ENCODE measurements at places on chromosomes 1 and 21.

- DNase-seq, result peak; percentile 62
Measured at GRCh38 chr1:156129687-156130577, 15.4 kb downstream of the LMNA start.

DNA sequence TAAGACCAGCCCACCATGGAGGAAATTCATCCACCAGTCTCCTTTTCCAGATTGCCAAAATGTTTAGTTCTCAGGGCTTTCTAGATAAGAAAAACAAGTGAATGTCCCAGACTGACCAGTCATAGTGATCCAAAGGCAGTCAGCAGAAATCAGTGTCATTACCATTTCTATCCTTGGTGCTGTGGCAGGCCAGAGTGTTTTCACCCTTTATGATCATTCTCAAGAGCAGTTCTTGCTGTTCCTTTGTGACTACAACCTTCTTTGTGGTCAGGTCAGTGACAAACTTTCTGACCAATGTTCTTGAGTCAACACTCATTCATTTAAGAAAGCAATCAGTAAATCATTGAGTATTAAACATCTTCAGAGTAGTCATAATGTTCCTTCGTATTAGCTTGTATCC lies 7.3 kb upstream of the DHCR24 start:
- DNase-seq, result no peak

DNA sequence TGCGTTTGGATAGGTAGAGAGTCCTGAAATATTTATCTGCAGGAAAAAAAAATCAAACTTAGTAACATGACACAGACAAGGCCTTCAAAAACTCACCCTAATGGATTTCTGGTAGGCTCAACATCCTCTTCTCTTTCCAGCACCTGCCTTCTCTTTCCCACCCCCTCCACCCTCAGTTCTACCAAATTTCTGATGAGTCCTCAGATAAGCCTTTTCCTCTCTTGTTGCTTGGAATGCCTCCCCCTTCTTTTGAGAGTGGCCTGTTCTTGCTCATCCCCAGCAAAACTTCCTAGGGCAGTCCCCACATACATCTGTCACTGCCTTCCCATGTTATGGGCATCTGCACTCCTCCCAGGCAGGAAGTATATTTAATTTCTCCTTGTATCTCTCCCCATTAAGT lies 7.6 kb upstream of the LBR start:
- DNase-seq, result no peak

DNA sequence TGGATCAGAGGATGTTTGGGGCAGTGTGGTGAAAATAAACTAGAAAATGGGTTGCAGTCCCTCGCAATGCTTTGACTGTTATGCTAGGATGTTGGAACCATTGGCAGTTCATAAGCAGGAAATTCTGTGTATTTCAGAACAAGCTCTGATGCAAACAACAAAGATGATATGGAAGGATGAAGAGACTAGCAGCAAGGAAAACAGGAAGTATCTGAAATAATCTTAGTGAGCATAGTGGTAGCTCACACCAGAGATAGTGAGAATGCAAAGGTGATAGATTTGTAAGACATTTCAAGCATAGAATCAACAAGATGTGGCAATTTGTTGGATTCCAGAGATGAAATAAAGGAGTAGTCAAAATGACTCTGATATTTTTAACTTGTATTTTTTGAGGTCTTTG lies 11.1 kb upstream of the RCC1 start:
- no peak for DNase-seq

GRCh38 chr21:44495611-44496563 lies 40.6 kb downstream of the LRRC3 start:
- DNase-seq, result no peak

- DNase-seq, result no peak
Measured at GRCh38 chr1:162877412-162877811, 16.4 kb upstream of the CCDC190 start.

- DNase-seq, result no peak
Measured at GRCh38 chr1:66452982-66453381, 81.0 kb upstream of the SGIP1 start.

GRCh38 chr1:2151911-2152310 lies 42.7 kb downstream of the FAAP20 start:
- no peak for DNase-seq
